Stimulated activated CD4-positive, alpha-beta T cell treated with anti-CD3 and anti-CD28 coated beads, Interleukin-2, amount 100 ng/mL, for 24 hours (primary cell): ENCODE measurements at places on chromosomes 16 and 17.

- DNase-seq: no peak
Measured at GRCh38 chr17:151004-151403, 13.6 kb downstream of the SCGB1C2 start.

DNA sequence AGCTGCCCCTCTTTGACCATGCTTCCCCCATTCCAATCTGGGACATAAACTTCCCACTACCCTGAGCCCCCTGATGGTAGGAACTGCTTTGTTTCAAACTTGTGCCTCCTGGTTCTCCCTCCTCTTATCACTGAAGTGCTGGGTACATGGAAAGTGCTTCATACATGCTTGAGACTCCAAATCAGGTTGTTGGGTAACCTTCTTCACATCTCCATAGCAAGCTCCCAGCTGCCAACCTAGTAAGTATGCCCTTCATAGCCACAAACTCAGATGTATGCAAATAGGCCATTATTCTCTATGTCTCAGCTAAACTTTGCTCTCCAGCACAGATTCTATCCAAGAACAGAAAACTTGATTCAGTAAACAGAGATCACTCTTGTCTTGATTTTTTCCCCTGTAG, 310.6 kb upstream of the IRX3 start:
- DNase-seq: no peak

DNA sequence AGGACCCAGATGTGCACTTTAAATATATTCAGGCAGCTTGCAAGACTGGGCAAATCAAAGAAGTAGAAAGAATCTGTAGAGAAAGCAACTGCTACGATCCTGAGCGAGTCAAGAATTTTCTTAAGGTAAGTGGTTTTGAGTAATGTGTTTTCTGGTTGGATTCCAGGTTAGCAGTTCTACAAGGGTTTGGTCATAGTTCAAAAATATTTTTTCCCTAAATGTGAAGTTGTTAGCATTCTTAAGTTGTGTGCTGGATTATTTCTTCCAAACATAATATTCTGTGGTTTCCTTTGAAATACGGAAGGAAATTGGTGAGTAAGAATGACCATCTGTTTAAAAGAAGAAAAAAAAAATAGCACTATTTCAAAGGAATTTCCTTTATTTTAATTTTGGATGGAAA, 38.4 kb downstream of the PTRH2 start:
- no peak for DNase-seq

GRCh38 chr16:72908362-72909167, 139.4 kb downstream of the ZFHX3 start:
- no peak for DNase-seq

GRCh38 chr16:23333034-23333579, 31.0 kb downstream of the SCNN1B start:
- no peak for DNase-seq

- no peak for DNase-seq
Measured at GRCh38 chr17:16461606-16461866, 30.5 kb downstream of the LRRC75A start.

- no peak for DNase-seq
Measured at GRCh38 chr17:45861165-45861564, 16.5 kb downstream of the SPPL2C start.

DNA sequence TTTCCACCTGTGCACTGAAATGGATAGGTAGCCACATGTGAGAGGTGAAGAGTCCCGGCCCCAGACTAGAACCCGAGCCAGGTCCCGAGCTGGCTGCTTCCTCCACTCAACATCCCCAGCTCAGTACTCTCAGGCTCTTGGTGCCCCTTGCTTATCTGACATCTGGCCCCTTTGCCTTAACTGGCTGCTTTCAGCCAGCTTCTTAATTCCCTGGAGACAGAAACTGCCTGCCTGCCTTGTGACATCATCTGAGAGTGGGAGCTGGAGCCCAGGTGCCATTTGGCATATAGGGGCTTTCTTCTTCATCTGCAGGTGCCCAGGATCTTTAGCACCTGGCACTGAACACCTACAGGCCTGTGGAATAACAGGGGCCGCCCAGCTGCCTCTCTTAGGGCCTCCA, 8.9 kb downstream of the CHAD start:
- no peak for DNase-seq

DNA sequence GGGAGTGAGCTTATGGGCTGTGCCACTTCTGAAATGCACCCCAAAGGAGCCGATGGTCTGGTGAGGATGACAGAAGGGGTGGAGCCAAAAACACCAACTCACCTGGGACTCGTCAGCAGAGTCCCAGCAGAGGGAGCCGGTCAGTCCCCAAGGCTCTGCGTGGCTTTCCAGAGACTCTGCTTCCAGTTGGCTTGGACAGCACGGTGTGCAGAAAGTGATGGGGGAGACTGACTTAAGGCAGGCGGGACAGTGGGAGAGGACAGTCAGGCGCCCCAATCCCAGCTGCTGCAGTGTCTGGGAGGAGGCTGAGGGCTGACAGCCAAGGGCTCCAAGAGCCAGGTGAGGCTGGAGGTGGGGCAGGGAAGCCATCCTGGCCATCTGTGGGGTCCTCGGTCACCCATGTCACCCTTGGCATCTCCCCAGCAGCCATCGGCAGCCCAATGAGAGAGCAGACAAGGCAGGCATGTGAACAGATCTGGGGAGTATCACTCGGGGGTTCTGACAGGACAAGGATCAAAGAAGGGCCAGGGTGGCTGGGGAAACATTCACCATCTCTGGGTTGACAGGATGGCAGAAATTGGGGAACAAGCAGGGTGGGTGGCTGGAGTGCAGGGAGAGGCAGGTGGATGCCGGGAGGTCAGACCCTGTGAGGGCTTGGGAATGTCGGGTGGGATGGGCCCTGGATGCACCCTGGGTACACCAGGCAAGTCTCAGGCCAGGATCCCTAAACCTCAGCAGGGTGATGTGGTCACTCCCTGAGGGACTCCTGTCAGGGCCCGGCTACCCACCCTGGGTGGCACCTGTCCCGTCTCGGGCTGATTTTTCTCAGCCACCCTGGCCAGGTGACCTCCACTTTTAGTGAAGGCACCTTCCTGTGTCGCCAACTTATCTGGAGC, 8.9 kb upstream of the KRTAP17-1 start:
- DNase-seq: no peak

GRCh38 chr17:61168506-61168905, 231.1 kb upstream of the TBX2 start:
- DNase-seq: no peak

GRCh38 chr17:39662551-39663339, 2.4 kb upstream of the TCAP start:
- DNase-seq: no peak

DNA sequence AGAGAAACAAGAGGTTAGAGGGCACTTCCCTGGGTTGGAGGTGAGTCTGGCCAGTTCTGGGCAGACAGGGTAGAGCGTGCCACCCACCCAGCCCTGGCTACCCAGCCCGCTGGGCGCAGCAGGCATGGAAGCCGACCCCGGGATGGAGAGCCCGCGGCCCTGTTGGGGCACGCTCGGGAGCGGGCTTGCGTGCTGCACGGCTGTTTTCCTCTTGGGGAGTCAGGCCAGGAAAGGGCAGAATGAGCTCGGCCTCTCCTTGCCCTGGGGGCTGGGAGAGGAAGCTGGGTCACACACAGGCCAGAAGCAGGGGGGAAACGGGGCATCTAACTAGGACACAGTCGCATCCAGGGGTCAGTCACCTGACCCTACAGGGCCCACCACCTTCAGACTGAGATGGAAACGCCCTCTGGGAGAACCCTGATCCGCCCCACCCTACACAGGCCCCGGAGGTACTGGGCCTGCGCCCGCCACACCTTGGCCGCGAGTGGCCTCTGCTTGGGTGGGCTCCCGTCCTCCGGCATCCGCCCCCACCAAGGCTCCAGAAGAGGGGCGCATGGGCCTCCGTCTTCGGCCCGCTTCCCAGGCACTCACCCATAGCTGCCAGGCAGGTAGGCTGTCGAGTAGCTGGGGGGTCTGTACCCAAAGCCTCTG, 1.2 kb downstream of the SOX15 start:
- no peak for DNase-seq

DNA sequence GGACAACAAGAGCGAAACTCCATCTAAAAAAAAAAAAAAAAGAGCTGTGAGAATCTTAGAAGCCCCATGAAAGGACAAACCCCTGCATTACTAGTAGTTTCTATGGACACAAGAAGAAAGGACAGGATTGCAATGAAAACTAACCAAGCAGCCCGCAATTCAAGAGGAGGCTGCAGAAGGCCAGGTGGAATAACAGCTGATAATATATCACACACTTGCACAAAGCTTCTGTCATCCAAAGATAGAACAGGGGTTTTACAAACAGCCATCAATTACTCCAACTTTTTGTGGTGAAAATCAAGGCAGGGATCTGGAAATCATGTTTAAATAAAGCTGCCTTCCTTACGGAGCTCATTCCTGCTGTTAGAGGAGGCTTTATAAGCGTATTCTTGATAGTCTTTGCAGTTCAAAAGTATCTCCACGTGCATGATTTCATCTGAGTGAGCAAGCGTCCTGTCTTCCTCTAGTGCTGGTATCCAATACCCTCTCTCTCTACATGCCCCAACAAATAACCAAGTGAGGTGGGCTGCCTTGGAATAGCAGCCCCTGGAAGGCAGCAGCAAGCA, 23.1 kb upstream of the TMEM94 start:
- DNase-seq: no peak

DNA sequence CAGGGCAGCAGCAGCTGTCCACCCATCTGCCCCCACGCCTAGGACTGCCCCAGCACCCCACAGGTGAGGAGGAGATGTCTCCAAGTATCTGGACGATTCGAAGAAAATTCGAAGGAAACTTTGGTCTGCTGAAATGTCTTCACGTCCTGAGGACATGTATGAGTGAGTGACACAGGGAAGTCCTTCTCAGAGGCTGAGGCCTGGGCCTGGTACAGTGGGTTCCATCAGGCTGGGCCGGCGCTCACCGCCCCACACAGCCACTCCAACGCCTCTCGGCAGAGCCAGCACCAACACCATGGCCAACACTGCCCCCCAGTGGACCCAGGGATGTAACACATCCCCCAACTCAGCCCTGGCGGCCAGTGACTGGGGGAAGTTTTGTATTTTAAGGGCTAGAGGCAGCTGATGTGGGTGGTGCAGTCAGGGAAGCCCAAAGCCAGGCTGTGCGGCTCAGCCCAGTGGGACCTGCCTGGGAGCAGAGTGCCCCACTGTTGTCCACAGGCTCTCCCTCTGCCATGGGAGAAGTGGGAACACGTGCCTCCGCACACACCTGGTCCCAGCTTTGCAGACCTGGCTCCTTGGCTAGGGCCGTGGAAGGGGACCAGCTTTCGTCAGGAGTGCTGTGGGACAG, 55.8 kb upstream of the FASN start:
- DNase-seq: peak; percentile 84

- DNase-seq: no peak
Measured at GRCh38 chr16:57262841-57263540, 17.9 kb downstream of the ARL2BP start.

DNA sequence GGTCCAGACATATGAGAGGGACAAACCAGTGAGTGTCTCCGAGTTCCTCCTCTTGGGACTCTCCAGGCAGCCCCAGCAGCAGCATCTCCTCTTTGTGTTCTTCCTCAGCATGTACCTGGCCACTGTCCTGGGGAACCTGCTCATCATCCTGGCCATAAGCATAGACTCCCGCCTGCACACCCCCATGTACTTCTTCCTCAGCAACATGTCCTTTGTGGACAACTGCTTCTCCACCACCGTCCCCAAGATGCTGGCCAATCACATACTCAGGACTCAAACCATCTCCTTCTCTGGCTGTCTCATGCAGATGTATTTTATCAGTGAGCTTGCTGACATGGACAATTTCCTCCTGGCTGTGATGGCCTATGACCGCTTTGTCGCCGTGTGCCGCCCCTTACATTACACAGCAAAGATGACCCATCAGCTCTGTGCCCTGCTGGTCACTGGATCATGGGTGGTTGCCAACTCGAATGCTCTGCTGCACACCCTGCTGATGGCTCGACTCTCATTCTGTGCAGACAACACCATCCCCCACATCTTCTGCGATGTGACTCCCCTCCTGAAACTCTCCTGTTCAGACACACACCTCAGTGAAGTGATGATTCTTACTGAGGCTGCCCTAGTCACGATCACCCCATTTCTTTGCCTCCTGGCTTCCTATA, 19.2 kb downstream of the ZNF200 start:
- DNase-seq: no peak
